Head of caudate nucleus (tissue), 42 donors: ENCODE measurements at places on chromosomes 11 and 22.

DNA sequence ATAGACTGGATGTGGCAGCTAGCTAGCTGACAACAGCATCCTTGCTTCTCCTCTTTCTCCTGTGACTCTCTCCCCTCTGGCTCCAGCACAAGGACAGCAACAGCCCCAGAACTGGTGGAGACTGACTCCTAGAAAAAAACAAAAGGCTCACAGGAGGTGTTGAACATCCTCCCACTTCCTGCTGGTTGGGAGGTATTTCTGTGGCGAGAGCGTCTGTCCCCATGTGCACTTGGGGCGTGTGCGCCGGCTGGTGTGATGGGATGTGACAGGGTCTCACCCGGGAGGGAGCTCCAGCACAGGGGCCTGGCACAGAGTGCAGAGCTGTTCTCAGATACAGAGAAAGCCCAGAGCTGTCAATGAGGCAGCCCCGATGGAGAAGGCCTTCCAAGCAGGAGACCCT lies 107.2 kb upstream of the E2F8 start:
- no peak for DNase-seq

GRCh38 chr11:67415501-67416304 lies at the start of gene CARNS1:
TSS of gene CARNS1 (plus strand) at chr11:67415678. CDS start at chr11:67416200, 522 bp downstream.
- DNase-seq, result peak; percentile 57

GRCh38 chr11:961921-962320 lies 36.3 kb downstream of the AP2A2 start:
- no peak for DNase-seq

- no peak for DNase-seq
Measured at GRCh38 chr11:119712459-119713358, 16.3 kb downstream of the NECTIN1 start.

- DNase-seq, result peak; percentile 53
Measured at GRCh38 chr11:113473983-113474361, 1.2 kb downstream of the DRD2 start.

GRCh38 chr11:60734279-60734678 lies 9.8 kb downstream of the MS4A18 start:
- no peak for DNase-seq

- no peak for DNase-seq
Measured at GRCh38 chr11:130180491-130180890, 20.9 kb downstream of the ST14 start.

- no peak for DNase-seq
Measured at GRCh38 chr11:81744336-81745116, 989.1 kb downstream of the FAM181B start.

- no peak for DNase-seq
Measured at GRCh38 chr22:47014636-47015345, 252.3 kb downstream of the TBC1D22A start.

GRCh38 chr11:67253872-67254624 lies 12.2 kb upstream of the GRK2 start:
- DNase-seq, result no peak

GRCh38 chr11:19947537-19948114 lies 212.6 kb downstream of the DBX1 start:
- no peak for DNase-seq

DNA sequence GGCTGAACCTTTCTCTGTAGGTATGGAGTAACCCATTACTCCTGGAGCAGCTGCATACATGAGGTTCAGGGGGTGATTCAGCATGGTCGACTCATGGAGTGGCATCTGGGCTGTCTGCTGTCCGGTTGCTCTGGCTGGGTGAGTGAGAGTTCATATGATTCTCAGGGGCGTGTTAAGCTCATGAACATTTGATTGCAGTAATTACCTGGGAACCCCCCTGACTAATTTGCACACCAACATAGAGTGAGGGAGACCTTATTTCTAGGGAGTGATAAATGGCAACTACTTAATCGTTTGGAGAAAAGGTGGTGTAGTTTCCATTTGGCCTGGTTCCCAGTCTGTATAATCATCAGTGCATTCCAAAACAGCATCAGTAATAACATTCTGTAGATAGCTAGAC lies 661.9 kb downstream of the ETS1 start:
- DNase-seq, result no peak

GRCh38 chr22:41909310-41910049 lies 5.4 kb downstream of the SHISA8 start:
- no peak for DNase-seq

DNA sequence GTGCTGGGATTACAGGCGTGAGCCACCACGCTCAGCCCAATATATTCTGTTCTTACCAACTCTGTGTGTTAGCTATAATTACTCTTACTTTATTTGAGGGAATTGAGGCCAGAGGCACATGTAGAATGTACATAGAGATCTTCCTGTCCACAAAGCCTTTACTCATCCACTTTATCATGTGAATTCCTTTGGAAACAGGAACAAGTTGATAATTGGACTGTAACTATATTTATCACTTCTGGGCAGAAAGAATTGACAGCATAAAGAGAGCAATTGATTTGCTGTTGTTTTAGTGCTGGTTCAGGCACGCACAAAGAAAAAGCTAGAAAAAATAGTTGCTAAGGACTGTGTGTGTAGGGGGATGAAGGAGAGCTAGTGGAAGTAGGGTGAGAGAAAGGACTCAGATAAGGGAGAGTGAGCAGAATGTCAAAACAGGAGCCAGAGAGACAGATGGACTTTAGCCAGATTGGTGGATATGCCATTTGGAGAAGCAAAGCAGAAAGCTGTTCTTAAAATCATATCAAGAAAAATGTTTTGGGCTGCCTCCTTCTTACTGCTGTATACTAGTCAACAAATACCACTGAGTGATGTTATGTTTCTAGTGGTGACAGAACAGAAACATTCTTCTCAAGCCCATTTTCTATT lies 929.8 kb upstream of the CNTN5 start:
- DNase-seq, result no peak

GRCh38 chr11:122741613-122742300 lies 86.2 kb downstream of the UBASH3B start:
- DNase-seq, result no peak

DNA sequence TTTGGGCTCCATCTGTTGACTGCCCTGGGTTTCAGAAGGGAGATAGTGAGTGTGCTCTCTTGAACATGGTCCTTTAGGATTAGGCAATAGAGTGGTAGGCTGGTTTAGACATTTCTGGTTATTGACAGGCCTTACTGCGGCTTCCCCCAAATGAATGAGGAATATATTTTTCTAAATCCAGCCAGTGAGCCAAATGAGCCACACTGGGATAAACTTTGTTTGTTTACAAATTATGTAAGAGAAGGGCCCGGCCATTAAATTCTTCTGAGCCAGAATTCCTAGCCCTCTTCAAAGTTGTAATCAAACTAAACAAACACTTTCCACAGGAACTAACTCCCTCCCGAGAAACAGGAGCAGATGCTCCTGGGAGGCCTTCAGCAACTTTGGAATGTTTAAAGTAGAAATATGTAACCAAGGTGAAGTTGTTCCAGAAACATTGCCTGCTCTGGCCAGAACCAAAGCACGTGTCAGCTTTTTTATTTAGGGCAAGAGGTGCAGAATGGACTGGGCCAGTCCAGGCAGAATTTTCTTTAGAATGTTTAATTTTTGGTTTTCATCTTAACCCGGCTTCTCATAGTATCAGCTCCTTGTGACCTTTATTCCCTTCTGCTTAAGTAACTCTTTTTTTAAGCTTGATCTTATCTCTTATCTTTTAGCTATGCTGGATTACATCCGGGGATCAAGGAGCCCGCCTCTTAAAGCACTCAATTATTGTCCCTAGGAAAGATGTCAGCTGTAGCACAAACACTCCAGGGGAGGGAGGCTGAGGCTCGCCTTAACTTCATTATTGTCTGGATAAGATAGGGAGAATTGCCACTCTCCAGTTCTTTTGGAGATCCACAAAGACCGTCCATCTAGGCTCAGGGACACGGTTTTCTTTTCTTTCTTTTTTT lies 28.7 kb downstream of the ZNRF3 start:
- no peak for DNase-seq

GRCh38 chr22:32996702-32997101 lies 61.5 kb downstream of the SYN3 start:
- no peak for DNase-seq
